ENCODE measurements at places on chromosomes 12 and 14.

- DNase-seq: no peak
Measured at GRCh38 chr12:113650476-113650875, 178.8 kb upstream of the LHX5 start.

GRCh38 chr14:20751963-20752562, 6.4 kb downstream of the EDDM3A start:
- DNase-seq: no peak

GRCh38 chr14:79294499-79294898, 916.8 kb downstream of the DIO2 start:
- no peak for DNase-seq

DNA sequence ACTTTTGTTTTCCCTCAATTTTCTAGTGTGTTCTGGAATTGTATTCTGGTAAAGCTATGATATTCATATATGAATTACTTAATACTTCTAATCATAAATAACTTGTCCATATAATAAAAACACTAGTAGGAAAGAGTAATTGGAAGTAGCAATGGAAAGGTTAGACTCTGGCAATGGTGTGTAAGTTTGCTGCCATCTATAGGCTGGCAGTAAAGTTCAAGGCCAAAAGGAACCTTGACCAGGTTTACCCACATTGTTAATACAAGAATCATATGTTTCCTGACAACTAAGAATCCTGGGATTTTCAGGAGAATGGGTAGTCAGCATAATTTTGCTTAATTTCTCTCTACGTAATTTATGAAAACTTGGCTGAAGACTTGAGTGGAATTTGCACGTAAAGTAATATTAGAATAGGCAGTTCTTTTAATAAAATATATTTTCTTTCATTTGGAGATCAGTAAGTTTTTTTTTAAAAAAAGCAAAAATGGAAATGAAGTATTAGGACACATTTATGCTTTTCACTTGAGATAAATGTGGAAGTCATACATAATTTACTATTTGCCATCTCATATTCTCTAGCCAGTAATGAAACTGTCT, 926.7 kb downstream of the GALC start:
- no peak for DNase-seq

DNA sequence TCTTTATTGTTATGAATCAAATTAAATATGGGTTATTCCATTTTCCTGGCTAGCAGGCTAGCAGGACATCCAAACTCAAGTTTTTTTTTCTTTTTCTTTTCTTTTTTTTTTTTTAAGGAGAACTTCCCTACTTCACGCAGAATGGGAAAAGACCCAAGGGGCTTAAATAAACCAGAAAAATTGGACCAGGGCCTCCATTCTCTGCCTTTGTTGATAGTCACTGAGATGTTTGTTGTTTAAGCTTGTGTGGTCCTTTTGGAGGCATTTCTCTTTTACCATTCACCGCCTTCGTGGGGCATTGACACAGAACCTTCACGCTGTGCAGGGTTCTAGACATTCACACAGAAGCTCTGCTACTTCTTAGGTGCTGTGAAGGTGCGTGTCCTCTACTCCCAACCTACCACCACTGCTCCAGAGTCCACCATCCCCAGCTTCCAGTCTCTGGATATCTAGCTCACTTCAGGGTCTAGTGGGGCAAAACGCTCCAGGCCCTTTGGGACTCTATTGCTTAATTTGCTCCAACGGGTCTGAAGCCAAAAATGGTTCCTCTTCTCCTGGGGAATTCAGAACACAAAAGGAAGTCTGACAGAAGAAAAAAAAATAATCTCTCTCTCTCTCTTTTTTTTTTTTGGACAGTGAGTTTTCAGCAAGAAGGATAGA, 301.3 kb downstream of the AEBP2 start:
- DNase-seq: no peak

GRCh38 chr14:95320078-95320895, 579 bp upstream of the CLMN start:
- no peak for DNase-seq

- no peak for DNase-seq
Measured at GRCh38 chr14:93025055-93025454, 90.7 kb downstream of the ITPK1 start.

GRCh38 chr12:48291511-48291910, 59.2 kb downstream of the ZNF641 start:
- no peak for DNase-seq

DNA sequence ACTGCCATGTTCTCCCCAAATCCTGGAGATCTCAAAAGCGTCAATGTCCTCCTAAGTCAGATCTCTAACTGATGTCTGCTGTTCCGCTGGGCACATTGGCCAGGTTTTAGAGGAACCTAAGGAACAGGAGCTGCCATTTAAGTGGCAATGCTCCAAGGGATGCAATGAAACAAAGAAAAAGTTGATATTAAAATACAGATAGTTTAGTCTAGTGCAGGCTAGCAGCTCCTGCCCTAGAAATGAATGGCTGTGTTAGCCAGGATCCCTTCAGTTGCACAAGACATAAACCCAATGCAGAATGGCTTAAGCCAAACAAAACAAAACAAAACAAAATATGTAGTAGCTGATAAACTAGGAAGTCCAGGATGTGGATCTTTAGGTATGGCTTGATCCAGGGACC, 144.1 kb downstream of the HMGA2 start:
- no peak for DNase-seq

- DNase-seq: no peak
Measured at GRCh38 chr14:93081876-93082570, 33.7 kb downstream of the ITPK1 start.

DNA sequence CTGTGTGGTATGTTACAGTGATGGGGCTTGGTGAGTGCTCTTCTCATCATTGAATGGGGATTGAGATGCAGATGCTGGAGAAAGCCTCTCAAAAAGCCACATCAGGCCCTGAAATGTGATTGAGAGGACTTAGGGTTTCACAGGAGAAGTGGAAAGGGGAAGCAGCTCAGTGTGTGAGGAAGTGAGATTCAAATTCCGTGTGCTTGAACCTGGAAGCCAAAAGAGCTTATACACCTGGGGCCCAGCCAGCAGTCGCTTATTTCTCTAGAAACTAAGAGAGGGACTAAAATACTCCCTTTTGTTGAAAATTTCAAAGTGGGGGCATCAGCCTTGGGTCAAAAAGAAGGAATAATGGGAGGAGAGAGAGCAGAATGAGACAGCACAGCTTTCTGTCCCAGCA, 39.1 kb upstream of the GZMB start:
- DNase-seq: no peak

GRCh38 chr14:53391631-53392285, 238.6 kb upstream of the DDHD1 start:
- peak; percentile 12 for DNase-seq

DNA sequence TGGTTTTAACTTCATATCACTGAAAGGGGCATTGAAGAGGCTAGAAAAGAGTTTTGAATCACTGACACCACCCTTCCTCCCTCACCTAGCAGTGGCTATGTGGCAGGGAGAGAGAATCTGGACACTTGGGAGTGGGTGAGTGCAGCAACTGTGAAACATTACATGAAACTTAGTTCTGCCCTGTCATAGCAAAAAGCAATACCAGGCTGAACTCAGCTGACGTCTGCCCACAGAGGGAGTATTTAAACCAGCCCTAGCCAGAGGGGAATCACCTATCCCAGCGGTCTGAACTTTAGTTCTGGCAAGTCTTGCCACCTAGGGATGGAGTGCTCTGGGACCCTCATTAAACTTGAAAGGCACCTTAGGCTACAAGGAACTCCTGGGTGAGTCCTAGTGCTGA, 20.7 kb upstream of the UNC79 start:
- no peak for DNase-seq

GRCh38 chr14:69828354-69828753, 31.3 kb upstream of the SLC10A1 start:
- DNase-seq: no peak

- no peak for DNase-seq
Measured at GRCh38 chr12:3554371-3555115, 63.5 kb downstream of the PRMT8 start.

DNA sequence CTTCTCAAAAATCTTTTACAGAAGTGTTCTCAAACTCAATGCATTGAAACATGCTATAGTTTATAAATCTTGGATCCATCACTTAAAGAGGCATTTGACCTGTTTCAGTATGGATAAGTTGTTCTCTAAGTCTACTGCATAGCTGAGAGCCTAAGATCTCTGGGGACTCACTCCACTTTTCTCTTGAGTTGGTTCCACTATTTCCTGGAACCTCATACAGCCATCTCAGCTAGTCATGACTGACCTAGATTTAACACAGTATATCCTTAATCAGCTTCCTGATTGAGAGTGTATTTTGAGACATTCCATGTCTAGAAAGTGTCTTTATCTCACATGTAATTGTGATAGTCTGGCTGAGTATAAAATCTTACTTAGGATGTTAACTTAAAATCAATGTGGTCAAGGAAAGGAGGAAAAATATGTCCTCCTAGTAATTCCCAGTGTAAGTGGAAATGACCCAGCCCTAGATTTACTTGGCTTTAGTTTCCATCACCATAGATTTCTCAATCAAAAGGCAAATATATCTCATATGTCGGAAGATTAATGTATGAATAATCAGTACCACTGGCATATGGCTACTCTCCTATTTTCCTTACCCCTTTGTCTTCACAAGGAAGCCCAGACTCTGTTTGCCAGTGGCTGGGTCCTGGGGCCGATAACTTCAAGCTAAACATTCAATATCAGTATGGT, 61.9 kb downstream of the KICS2 start:
- DNase-seq: no peak
